ENCODE measurements at places on chromosomes 2 and 18.
A peak's percentile ranks its signal among the peaks of the same experiment; 100 is the strongest.

DNA sequence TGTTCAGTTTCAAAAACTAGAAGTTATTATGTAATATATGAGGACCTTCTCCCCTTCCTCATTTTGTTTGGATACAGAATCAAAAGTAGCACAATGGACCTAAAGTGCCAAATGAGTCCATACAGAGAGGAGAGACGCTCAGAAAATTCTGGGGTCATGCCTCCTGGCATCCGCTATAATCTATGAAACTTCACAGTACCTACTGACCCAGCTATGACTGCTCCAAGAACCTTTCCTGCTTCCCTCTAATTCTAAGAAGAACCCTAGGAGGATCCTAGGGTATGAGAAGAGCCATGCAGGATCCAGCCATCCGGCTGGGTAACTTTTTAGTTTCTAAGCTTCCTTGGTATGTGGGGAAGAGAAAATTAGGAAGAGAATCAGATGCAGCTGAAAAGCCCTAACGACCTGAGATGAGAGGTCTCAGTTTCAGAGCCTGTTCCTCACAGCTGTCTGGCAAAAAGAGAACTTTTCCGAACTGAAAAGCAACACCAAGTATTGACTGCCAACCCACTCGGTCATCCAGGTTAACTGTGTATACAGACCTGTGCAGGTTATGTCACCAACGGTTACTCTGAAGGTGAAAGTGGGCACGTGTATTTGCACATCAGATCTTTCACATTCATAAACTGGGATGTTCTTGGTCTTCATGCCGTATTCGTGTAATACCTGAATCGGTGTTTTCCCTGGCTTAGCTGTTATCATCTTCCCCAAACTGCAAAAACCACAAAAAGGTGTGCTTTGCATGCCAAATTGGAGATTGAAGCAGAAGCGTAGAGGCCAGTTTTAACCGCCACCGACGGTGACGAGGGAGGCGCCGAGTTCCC, 1.1 kb downstream of the PRKRA start:
- no peak for DNase-seq

GRCh38 chr2:43196768-43197587, 29.4 kb downstream of the ZFP36L2 start:
- no peak for DNase-seq

DNA sequence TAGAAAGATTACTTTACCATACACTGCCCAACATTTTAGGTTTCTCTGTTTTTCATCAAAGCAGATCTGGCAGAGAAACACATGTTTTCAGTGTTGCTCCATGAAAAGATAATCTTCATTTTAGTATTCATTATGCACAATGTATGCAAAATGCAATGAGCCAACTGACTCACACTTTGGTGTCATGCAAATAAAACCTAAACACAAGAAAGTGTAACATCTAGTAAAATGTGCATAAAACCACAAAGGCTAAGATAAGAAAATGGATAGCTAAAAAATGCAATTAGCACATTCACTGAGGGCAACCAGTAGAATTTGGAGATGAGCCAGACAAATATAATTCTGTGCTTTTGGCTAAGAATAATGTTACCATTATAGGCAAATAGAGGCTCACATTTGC, 203.5 kb upstream of the UBE2E3 start:
- DNase-seq: no peak

DNA sequence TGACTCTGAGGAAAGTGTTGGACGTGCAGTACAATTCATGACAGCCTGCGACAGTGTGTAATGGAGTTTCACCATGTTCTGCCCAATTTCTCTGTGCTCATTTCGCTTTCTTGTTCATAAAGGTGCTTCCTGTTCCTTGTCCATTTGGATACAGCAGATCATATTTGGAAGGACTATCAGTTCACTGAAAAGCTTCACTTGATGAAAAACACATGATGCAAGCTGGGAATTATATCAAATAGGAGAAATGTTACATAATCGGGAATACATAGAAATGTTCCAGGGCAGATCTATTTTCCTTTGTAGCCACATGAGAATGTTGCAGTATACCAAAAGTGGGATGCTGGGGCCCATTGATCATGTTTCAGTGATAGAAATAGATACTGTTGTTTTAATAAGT, 266.3 kb upstream of the SLC14A2 start:
- DNase-seq: no peak

DNA sequence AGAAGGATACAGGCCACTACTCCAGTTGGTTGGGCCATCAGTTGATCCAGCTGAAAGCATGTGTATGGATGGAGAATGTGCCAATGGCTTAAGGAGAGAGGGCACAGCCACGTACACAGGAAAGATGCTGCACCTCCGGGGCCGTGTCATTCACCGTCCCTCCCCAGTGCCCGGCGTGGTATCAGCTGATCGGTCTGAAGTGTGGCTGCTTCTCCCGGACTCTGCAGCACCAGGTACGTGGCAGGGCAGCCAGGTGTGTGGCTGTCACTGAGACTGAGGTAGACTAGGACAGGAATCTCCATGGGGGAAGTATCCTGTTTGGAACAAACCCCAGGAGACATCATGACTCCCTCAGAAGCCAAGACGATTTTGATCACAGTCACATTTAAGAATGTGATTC, 4.2 kb upstream of the ERFE start:
- DNase-seq: no peak

GRCh38 chr18:1825296-1825695, 746.0 kb downstream of the METTL4 start:
- DNase-seq: no peak

- no peak for DNase-seq
Measured at GRCh38 chr2:126658319-126658904, 2.5 kb downstream of the GYPC start.

DNA sequence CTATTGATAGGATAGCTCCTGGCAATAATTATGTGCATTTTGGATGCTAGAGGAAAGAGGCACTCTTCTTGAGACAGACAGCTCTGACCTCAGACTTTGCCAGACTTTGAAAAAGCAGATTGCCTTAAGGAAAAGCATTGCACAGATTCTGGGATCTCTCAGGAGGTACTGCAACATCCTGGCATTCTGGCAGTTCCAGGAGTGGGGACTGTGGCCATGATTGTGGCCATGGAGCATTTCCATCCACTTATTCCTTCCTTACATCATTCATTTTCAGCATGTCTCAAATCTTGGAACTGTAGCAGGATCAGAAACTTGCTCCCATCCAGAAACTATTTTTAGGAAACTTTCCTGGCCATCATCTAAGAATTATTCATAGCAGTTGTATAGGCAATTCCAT, 144.9 kb upstream of the FOSL2 start:
- DNase-seq: no peak

GRCh38 chr2:25362049-25362433, 20.3 kb upstream of the DNMT3A start:
- DNase-seq: peak; percentile 87
